ENCODE measurements at places on chromosomes 7 and 10.

DNA sequence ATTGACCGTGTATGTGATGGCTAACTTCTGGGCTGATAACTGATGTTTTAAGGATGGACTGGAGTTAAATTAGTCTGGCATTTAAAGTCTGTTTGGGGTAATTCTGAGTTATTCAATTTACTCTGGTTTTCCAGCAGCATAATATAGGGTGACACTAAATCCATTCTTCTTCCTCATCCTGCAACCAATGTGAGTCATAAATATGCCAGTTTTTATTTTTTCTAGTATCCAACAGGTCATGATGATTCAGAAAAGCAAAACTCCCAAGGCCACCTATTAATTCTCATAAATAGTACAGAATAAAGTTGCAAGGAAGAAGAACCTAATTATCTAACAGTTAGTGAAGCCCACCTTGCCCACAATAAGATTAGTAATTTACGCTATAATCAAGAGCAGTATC lies 7.5 kb upstream of the EPHB6 start:
- H3K4me1 ChIP-seq = no peaks in the 10 kb centered on the region
- no peak overlapping the region for H3K4me3 ChIP-seq
- H3K36me3 ChIP-seq = no peaks in the 10 kb centered on the region
- no peak overlapping the region for H3K27ac ChIP-seq

- no peaks in the 10 kb centered on the region for H3K27me3 ChIP-seq
- H3K36me3 ChIP-seq = no peaks in the 10 kb centered on the region
- DNase-seq = peak; percentile 63
- peak overlapping the region; percentile 68 for H3K27ac ChIP-seq
Measured at GRCh38 chr7:150401861-150402631, 22.9 kb downstream of the ZNF775 start.

DNA sequence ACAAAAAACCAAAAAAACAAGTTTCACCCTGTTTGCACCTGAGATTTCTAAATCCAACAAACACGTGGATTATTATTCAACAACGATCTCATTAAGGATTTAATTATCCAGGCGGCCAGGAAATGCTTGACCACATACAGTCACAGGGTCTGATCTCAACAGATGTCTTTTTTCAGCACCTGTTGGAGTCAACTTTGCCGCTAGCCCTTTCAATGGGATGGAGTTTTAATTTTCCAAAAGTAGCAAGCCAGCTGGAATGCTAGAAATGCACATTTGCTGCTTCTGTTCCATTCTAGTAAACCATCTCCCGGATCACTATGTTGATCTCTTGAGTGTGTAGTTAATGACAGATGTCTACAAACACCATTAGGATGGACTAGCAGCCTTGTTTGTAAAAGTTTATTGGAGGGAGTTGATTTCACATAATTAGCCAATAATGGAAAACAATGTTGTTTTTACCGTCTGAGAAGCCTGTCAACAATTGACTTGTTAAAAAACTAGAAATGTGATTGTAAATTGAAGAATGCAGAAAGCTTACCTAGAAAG lies 64.2 kb upstream of the DKK1 start:
- no peak overlapping the region for H3K27ac ChIP-seq
- H3K4me3 ChIP-seq = no peak overlapping the region
- H3K4me1 ChIP-seq = no peaks in the 10 kb centered on the region
- H3K36me3 ChIP-seq = no peaks in the 10 kb centered on the region

- H3K27me3 ChIP-seq = no peaks in the 10 kb centered on the region
- H3K36me3 ChIP-seq = no peaks in the 10 kb centered on the region
- no peak overlapping the region for H3K4me3 ChIP-seq
- H3K4me1 ChIP-seq = no peaks in the 10 kb centered on the region
- peak; percentile 26 for DNase-seq
Measured at GRCh38 chr7:142908921-142909890, 23.7 kb upstream of the TRPV6 start.

GRCh38 chr10:119267384-119267783 lies 60.0 kb downstream of the GRK5 start:
- H3K4me3 ChIP-seq = no peak overlapping the region
- H3K27ac ChIP-seq = no peak overlapping the region
- no peaks in the 10 kb centered on the region for H3K36me3 ChIP-seq

DNA sequence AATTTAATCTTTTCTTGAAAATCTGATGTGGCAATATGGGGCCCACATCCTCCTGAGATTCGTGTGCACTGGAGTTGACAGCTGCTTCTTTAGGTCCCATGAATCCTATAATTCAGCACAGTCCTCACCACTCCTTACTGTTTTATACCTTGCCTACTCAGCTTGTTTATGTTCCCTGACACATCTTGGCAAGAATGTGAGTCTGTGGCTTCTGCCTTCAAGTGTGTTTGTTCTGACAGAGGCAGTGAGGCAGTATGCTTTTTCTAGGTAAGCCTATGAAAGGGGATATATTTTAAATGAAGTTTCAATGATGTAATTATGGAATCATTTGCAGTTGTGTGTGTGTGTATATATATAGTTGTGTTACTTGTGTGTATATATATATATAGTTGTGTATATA lies 106.4 kb downstream of the AMPH start:
- H3K27ac ChIP-seq = no peak overlapping the region
- no peaks in the 10 kb centered on the region for H3K36me3 ChIP-seq
- H3K4me3 ChIP-seq = no peak overlapping the region
- H3K4me1 ChIP-seq = no peaks in the 10 kb centered on the region
- H3K27me3 ChIP-seq = no peaks in the 10 kb centered on the region

GRCh38 chr7:24820730-24821044 lies 63.4 kb upstream of the GSDME start:
- H3K27ac ChIP-seq = no peak overlapping the region
- H3K27me3 ChIP-seq = no peaks in the 10 kb centered on the region
- no peaks in the 10 kb centered on the region for H3K36me3 ChIP-seq
- DNase-seq = no peak

GRCh38 chr10:5603091-5603847 lies 63.1 kb downstream of the ASB13 start:
- H3K36me3 ChIP-seq = no peaks in the 10 kb centered on the region
- DNase-seq = no peak
- no peaks in the 10 kb centered on the region for H3K27me3 ChIP-seq
- peaks cover 6% of the 10 kb centered on the region for H3K4me1 ChIP-seq

DNA sequence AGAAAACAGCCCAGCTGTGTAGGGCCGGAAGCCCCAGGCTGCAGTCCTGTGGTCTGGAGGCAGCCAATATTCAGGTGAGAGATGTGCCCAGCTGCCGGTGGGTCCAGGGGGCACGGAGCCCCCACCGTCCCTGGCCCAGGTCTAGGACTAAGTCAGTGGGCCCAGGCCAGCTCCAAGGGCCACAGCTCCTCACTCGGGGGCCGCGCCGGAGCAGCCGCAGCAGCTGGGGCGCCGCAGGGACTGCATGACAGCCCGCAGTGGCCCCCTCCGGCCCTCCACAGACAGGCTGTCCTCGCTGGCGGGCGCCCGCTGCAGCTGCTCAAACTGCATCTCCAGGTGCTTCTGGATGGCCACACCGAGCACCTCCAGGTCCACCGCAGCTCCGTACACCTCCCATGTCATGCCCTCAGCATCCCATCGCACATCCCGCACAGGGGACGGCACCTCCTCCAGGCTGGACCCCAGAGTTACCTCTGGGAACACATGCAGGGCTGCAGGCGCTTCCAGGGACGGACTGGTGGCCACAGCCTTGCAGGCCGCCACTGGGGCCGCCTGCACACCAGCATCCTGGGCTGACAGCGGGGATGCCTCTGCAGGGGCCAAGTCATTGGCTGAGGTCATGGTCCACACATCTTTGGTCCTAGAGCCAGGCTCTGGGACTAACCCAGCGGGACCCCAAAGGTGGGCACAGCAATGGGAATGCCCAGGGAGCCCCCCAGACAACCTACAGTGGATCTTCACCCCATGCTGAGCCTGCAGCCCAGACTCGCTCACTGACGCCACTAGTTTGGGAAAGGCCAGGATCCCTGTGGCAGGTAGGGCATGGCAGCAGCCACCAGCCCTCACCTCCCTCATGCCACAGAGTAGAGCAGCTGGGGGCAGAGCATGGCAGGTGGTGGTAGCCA lies 7.0 kb downstream of the GPRIN2 start:
- H3K27me3 ChIP-seq = no peaks in the 10 kb centered on the region
- H3K27ac ChIP-seq = no peak overlapping the region
- no peak overlapping the region for H3K4me3 ChIP-seq
- DNase-seq = no peak

DNA sequence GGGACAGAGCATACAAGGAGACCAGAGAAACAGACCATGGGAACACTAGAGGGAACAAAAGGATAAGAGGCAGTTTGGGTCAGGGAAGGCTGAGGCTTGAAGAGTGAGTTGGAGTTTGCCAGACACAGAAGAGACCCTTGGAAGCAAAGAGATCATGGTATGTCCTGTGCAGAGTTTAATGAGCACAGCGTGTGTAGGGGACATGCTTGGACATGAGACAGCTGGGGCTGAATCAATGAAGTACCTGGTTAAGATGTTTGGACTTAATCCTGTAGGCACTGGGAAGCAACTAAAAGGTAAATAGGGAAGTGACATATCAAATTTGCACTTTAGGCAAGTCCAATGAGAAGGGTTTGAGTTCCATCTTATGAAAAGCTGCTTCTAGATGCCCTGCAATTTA lies 79.6 kb downstream of the KIAA1217 start:
- no peaks in the 10 kb centered on the region for H3K4me1 ChIP-seq
- no peak overlapping the region for H3K27ac ChIP-seq
- H3K4me3 ChIP-seq = no peak overlapping the region
- no peaks in the 10 kb centered on the region for H3K27me3 ChIP-seq
- H3K36me3 ChIP-seq = no peaks in the 10 kb centered on the region

GRCh38 chr10:90148116-90148855 lies 446.9 kb downstream of the KIF20B start:
- no peaks in the 10 kb centered on the region for H3K4me1 ChIP-seq
- H3K4me3 ChIP-seq = no peak overlapping the region
- DNase-seq = peak; percentile 45
- H3K27me3 ChIP-seq = no peaks in the 10 kb centered on the region
- H3K27ac ChIP-seq = no peak overlapping the region

GRCh38 chr10:42707234-42707633 lies 68.9 kb upstream of the ZNF33B start:
- H3K27me3 ChIP-seq = no peaks in the 10 kb centered on the region
- no peak overlapping the region for H3K27ac ChIP-seq
- H3K4me1 ChIP-seq = no peaks in the 10 kb centered on the region
- no peak for DNase-seq

GRCh38 chr10:80526218-80526617 lies 11.5 kb upstream of the SH2D4B start:
- no peaks in the 10 kb centered on the region for H3K27me3 ChIP-seq
- H3K4me1 ChIP-seq = peaks cover 5% of the 10 kb centered on the region
- H3K36me3 ChIP-seq = no peaks in the 10 kb centered on the region
- no peak overlapping the region for H3K4me3 ChIP-seq
- no peak for DNase-seq

DNA sequence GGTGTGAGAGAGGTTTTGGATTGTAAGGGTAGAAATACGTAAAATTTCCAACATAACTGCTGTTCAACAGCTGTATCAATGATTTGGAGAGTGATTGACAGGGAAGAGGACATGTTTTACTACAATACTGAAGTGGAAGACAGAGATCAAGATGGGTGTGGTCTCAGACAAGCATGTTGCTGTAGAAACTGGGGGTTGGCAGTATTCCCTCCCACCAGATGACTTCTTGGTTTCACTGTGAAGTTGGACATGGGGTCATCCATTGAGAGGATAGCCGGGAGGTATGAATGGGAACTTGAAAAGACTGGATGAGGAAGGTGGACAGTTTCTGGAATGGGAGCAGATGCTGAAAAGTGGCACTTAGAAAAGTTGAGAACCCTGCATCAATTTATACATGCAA lies 95.3 kb upstream of the HDAC9 start:
- H3K27me3 ChIP-seq = no peaks in the 10 kb centered on the region
- no peak for DNase-seq
- peaks cover 23% of the 10 kb centered on the region for H3K4me1 ChIP-seq
- H3K36me3 ChIP-seq = no peaks in the 10 kb centered on the region
- H3K27ac ChIP-seq = no peak overlapping the region

GRCh38 chr10:89347701-89348457 lies 20.1 kb downstream of the IFIT3 start:
- DNase-seq = no peak
- H3K36me3 ChIP-seq = no peaks in the 10 kb centered on the region
- H3K27ac ChIP-seq = peak overlapping the region; percentile 81
- H3K4me1 ChIP-seq = peaks cover 44% of the 10 kb centered on the region

DNA sequence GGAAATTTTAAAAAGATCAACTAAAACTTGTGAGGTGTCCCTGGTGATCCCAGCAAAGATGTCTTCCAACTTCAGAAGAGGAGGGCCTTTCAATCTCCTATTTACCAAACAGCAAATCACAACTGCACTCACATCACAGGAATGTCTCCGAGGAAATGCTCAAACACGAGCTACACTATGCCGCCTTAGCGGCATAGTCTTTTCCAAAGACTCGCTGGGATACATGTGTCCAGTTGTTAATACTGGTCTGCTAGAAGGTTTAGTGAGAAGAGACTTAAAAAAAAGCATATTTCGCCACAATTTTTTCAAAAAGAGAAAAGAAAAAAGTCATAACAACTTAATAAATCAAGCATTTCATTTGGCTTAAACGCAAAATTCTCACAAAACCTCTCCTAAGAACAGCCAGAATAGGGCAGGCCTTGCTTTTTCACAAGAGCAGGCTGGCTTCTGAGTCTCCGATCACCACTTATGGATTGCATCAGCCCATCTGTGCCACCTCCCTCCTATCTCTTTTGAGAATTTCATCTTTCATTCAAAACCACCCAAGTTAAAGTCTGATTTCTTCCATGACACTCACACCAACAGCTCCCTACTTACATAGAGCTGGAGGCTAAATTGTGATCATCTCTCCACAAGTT lies 66.1 kb downstream of the GNA12 start:
- no peaks in the 10 kb centered on the region for H3K27me3 ChIP-seq
- no peak for DNase-seq
- H3K4me1 ChIP-seq = no peaks in the 10 kb centered on the region
- H3K36me3 ChIP-seq = peaks cover 9% of the 10 kb centered on the region
- H3K4me3 ChIP-seq = no peak overlapping the region
- H3K27ac ChIP-seq = no peak overlapping the region

GRCh38 chr7:19572566-19572965 lies 136.3 kb downstream of the POLR1F start:
- no peaks in the 10 kb centered on the region for H3K4me1 ChIP-seq
- no peaks in the 10 kb centered on the region for H3K27me3 ChIP-seq
- H3K4me3 ChIP-seq = no peak overlapping the region
- no peak for DNase-seq
- H3K27ac ChIP-seq = no peak overlapping the region

DNA sequence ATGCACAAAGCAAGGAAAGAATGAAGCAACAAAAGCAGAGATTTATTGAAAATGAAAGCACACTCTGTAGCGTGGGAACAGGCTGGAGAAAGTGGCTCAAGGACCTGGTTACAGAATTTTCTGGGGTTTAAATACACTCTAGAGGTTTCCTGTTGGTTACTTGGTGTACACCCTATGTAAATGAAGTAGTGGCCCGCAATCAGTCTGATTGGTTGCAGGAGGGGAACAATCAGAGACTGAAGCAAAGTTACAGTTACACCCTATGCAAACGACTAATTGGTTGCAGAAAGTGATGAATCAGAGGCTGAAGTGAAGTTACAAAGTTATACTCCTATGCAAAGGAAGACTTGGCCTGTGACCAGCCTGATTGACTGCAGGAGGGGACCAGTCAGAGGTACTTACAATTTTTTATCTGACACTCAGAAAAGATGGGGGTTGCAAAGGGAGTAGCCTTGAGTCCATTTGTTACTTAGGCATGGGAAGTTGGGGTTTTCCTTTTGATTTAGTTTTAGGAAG lies 3.6 kb upstream of the MTPN start:
- H3K27ac ChIP-seq = no peak overlapping the region
- DNase-seq = no peak
- no peaks in the 10 kb centered on the region for H3K27me3 ChIP-seq
- peaks cover 4% of the 10 kb centered on the region for H3K36me3 ChIP-seq

Measured in neural progenitor cell (in vitro differentiated cells).